Large intestine (tissue), 12 donors: ENCODE measurements at places on chromosomes 1 and 21.
A peak's percentile ranks its signal among the peaks of the same experiment; 100 is the strongest.

GRCh38 chr1:151131701-151132334 is 14.6 kb downstream of the SEMA6C start:
- peak overlapping the region; percentile 50 for H3K4me3 ChIP-seq
- H3K36me3 ChIP-seq, result peaks cover 15% of the 10 kb centered on the region
- H3K27me3 ChIP-seq, result peaks cover 5% of the 10 kb centered on the region
- no peak overlapping the region for H3K27ac ChIP-seq
- H3K4me1 ChIP-seq, result peaks cover 10% of the 10 kb centered on the region

DNA sequence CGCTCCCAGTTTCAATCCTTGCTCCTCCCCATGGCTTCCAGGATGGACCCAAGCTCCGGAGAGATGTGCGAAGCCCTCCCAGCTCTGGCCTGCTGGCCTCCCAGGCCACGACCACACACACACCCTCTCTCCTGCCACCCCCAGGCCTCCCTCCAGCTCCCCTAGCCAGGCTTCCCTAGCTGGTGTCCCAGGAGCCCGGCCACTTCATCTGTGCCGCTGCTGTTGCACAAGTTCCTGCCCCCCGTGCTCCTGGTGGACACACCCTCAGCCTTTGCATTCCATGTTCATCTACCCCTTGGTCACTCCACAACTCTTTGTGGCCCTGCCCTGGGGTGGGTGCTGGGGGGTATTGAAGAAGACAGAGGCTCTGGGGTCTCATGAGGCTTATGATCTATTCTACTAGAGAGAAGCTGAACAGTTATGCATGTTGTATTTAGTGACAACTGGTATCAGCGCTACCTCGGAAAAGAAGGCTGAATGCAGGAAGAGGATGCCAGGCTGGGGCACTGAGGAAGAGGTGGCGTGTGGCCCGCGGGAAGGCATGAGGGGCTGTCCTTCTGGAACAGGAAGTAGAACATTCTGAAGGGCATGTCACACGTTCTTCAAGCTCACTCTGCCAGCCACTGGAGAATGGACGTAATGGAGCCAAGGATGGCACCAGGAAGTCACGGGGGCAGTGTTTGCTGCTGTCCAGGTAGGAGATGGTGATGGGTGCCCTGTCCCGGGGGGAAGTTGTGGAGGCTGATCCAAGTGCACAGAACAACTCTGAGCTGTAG is 172.4 kb downstream of the PSMG1 start:
- H3K27ac ChIP-seq, result no peak overlapping the region
- no peaks in the 10 kb centered on the region for H3K36me3 ChIP-seq
- H3K4me1 ChIP-seq, result peaks cover 6% of the 10 kb centered on the region
- H3K4me3 ChIP-seq, result no peak overlapping the region
- no peaks in the 10 kb centered on the region for H3K27me3 ChIP-seq

- no peaks in the 10 kb centered on the region for H3K27me3 ChIP-seq
- H3K36me3 ChIP-seq, result no peaks in the 10 kb centered on the region
- no peak for DNase-seq
- no peak overlapping the region for H3K4me3 ChIP-seq
- no peak overlapping the region for H3K27ac ChIP-seq
Observed at GRCh38 chr1:87524021-87524754, 195.5 kb downstream of the LMO4 start.

GRCh38 chr1:84365225-84366221 is 32.8 kb upstream of the DNASE2B start:
- peak; percentile 35 for DNase-seq
- peaks cover 3% of the 10 kb centered on the region for H3K4me1 ChIP-seq
- H3K4me3 ChIP-seq, result no peak overlapping the region
- no peaks in the 10 kb centered on the region for H3K36me3 ChIP-seq

DNA sequence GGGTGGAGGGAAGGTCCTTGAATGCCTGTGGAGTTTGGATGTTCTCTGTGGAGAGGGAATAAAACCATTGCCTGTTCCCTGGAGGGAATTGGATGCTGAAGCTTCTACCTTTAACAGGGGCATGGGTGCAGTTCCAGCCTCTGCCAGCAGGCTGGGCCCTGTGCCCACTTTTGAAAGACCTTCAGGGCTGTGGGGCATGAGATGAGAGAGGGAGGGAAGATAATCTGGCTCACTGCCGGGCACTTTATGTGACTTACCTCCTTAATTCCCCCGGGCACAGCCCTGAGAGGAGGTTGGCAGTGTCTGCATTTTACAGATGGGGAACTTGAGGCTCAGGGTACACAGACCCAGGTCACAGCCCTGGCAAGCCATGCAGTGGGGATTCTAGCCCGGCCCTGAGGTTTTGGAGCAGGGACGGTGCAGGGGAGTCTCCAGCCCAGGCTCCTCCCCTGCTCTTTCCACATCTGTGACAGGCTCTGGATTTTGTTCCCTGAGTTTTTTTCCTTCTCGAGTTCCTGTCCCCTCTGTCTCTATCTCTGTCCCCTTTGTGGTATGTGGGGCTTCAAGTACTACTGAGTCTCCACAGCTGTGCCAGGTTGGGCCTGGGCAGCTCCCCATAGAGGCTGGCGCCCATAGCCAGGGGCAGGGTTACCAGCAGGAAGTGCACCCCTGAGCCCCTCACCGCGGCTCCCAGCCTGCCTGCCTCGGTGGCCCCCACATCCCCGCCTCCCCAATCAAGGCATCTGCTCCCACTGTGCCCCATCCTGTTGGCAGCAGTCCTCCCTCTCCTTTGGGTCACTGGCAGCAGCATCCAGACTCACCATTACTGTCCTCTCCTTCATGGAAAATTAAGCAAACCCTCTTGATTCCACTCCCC is 14.0 kb upstream of the THEMIS2 start:
- H3K27ac ChIP-seq, result no peak overlapping the region
- no peaks in the 10 kb centered on the region for H3K4me1 ChIP-seq
- no peaks in the 10 kb centered on the region for H3K27me3 ChIP-seq
- DNase-seq, result peak; percentile 58
- H3K4me3 ChIP-seq, result no peak overlapping the region

DNA sequence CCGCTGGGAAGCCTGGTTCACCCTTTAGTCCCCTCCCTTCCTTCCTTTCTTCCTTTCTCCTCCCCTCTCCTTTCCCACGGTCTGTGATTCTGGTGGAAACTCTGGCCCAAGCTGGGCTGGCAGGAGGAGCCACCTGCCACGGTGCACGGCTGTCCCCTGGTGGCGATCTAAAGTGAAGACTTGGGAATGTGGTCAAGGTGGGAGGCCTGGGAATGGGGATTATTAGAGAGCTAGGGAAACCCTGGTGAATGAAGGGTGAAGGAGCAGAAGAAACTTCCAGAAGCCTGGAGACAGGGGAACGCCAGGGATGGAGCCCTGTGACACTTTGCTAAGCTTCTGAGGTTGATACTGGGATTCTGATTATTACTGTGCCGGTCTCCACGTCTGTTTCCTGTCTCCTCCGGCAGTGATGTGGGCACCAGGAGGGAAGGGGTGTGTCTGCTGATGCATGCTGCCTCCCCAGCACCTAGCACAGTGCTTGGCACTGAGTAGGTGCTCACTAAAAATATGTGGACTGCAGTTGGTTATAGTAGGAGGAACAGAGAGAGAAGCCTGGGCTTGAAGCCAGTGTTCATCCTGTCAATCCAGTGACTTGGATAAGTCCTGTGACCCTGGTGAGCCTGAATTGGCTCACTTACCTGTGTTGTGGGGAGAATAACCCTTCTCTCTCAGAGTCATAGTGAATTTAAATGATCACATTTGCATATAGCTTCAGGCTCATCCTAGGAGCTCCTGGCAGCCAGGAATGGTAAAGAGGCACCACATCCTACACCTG is 71.2 kb upstream of the NBPF3 start:
- no peaks in the 10 kb centered on the region for H3K27me3 ChIP-seq
- H3K4me1 ChIP-seq, result no peaks in the 10 kb centered on the region
- H3K4me3 ChIP-seq, result no peak overlapping the region
- H3K27ac ChIP-seq, result no peak overlapping the region
- peak; percentile 73 for DNase-seq
